ENCODE measurements at places on chromosomes 3 and 15.
A peak's percentile ranks its signal among the peaks of the same experiment; 100 is the strongest.

DNA sequence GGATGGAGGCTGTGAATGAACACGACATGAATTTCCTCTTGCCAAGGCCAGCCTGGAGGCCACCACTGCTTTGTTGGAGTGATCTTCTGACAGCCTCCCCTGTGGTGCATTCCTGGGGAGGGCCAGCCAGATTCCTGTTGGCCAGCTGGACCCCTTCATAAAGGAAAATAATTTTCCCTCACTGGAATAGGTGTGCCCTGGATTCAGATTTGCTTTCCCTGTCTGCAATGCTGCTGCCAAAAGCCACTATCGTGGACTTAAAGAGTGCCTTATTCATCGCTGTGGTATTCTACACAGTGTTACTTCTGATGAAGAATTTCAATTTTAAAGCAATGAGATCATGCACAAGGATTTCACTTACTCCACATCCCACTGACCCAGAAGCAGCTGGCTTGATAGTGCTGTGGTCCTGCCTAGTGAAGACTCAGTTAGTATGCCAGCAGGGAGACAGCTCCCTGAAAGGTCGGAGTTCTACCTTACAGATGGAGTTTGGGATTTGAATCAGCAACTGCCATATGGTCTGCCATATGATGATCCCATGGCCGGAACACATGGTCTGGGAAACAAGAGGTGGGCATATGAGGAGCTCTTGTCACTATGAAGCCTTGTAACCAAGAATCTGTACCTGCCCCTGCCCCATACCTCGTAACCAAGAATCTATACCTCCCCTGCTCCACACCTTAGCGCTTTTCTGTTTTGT is 145.2 kb downstream of the KLF13 start:
- no peak for DNase-seq

DNA sequence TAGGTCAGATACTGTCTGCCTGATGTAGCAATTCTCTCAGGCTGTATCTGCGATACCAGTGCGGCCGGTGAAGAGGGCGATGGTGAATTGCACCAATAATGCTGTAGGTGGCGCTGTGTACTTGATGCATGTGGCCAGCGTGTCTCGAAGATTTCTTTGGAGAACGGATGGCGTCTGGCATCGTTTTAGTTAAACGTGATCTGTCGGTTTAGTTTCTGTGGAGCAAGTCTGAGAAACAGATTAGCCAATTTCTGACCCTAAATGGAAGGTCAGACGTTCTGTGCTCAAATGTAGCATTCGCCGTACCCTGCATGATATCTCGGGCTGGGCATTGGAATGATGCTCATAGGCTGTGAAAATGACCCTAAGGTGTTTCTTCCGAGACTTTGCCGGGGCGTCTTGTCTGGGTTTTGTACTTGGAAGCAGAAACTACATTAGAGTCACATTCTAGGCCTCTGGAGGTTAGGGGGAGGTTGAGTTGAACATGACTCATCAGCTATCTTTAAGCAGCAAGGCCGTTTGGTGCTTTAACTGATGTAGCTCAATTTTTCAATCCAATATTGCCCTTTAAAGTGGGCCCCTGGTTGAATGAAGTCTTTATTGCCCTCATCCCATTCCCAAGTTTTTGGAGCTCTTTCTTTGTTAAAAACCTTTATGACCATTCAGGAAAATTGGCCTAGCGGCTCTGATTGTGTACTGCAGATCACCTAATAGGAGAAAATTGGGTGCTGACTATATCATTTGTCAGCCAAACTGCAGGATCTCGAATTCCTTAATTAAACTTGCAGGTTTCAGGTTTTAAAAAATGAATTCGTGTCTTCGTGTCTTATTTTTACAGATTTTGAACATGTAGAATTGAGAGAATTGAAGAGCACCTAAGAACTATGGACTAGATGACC is 80.0 kb downstream of the SQOR start:
- peak; percentile 47 for DNase-seq

DNA sequence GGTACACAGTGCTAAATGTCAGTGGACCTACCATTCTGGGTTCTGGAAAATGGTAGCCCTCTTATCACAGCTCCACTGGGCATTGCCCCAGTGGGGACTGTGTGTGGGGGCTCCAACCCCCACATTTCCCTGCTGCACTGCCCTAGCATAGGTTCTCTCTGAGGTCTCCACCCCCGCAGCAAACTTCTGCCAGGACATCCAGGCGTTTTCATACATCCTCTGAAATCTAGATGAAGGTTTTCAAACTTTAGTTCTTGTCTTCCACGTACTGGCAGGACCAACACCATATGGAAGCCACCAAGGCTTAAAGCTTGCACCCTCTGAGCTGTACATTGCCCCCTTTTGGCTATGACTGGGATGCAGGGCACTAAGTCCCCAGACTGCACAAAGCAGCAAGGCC is 788.2 kb upstream of the ALCAM start:
- DNase-seq, result no peak

- no peak for DNase-seq
Observed at GRCh38 chr3:52149021-52149420, 5.2 kb downstream of the POC1A start.

GRCh38 chr3:119357190-119357589 is 63.0 kb downstream of the ARHGAP31 start:
- no peak for DNase-seq

- no peak for DNase-seq
Observed at GRCh38 chr15:74664028-74664616, 31.7 kb downstream of the EDC3 start.

DNA sequence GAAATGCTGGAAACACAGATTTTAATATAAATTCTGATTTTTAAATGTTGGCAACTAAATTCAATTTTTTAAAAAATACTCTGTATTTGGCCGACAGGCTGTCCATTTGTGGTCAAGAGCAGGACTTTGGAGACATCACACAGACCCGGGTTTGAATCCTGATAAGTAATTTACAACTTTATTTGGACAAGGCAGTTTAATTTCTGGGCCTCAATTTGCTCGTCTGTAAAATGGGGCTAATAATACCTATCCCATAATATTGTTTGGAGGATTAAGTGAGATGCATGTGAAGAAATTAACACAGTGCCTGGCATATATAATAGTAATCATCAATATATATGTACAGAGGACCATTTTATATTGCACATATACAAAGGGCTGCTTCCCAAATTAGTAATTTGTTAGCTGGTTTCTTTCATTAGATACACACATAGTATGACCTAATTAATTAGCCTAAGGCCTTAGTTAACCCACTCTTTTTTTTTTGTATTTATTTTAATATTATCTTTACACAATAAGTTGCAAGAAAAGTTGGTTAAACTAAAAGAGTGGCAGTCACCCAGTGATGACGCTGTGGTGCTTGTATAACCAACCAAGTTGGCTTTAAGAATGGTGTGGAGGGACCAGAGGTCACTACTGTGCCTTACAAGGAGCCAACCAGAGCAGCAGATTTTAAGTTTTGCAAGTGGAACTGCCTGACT is 665 bp downstream of the PIGB start:
- no peak for DNase-seq

- no peak for DNase-seq
Observed at GRCh38 chr3:120931593-120931992, 23.6 kb downstream of the STXBP5L start.

- no peak for DNase-seq
Observed at GRCh38 chr15:76982756-76983155, 12.2 kb upstream of the PSTPIP1 start.

- no peak for DNase-seq
Observed at GRCh38 chr15:64544450-64544849, 84.1 kb downstream of the ZNF609 start.

DNA sequence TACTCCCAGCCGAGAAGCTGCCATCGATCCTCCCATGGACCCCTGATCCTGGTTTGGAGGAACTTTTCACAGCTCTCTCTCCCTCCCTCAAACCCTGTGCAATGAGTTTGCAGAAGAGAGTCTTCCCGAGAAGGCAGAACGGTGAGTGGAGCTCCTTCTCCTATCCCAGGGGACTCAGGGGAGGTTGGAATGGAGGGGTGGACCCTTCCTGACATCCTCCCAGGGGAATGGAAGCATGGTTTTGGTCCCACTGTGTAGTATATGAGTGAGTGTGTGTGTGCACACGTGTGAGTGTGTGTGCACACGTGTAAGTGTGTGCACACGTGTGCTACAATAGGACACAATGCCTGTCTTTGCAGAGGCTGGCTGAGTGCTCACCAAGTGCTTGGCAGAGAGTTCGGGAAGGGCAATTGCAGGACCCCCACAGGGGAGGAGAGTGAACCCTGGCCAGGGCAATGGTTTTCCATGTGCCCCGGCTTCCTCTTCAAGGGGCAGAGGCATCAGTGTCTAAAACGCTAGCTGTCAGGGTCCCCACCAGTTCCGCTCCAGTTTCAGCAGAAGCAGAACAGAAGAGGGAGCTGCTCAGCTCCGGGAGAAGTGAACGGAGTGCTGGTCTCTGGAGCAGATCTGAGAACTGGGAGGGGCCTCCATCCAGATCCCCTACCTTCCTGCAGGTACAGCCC is 13.8 kb upstream of the IL16 start:
- DNase-seq, result no peak

DNA sequence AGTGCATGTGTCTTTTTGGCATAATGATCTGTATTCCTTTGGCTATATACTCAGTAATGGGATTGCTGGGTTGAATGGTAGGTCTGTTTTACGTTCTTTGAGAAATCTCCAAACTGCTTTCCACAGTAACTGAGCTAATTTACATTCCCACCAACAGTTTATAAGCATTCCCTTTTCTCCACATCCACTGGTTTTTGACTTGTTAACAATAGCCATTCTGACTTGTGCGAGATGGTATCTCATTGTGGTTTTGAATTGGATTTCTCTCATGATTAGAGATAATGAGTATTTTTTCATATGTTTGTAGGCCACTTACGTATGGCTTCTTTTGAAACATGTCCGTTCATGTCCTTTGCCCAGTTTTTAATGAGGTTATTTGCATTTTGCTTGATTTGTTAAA is 117.7 kb downstream of the CHCHD4 start:
- no peak for DNase-seq

- DNase-seq, result no peak
Observed at GRCh38 chr3:61985020-61985419, 388.3 kb downstream of the FEZF2 start.

- DNase-seq, result no peak
Observed at GRCh38 chr3:125055331-125055912, 375 bp downstream of the HEG1 start.

GRCh38 chr3:171251835-171252234 is 208.4 kb downstream of the TNIK start:
- no peak for DNase-seq

DNA sequence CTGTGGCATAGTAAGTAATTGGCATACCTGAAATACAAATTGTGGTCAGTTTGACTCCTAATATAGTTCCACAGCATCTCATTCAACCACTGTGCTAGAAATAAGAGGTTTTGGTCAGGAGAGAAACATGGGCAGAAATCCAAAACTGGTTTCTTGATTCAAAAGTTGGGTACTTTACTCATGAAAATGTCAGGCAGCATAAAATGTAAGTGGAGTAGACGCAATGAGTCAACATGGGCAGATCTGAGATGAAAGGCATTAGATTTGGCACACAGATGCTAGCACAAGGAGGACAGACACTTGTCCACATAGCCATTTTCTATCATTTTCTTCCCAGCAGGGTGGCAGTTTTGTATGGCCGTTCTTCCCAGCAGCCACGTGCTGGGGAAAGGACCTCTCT is 255.8 kb upstream of the CDIN1 start:
- no peak for DNase-seq

- DNase-seq, result no peak
Observed at GRCh38 chr3:27905625-27906024, 183.5 kb upstream of the EOMES start.

DNA sequence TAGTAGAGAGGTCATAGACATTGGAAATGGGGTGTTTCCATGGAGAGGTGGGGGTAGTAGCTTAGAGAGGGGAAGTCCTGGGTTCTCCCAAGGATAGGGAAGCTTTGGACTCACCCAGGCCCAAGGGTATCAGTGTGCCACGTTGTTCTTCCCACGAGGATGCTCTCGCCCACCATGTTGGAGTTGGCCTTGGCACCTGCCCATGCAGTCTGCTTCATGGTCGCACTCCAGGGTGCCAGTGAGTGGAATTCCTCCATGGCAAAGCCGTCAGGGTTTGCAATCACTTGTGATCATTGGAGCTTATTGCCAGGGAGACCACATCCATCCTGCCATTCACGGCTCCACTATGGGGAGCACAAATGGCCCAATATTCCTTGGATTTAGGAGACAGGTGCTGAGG is 60.6 kb downstream of the GRIP2 start:
- DNase-seq, result no peak

DNA sequence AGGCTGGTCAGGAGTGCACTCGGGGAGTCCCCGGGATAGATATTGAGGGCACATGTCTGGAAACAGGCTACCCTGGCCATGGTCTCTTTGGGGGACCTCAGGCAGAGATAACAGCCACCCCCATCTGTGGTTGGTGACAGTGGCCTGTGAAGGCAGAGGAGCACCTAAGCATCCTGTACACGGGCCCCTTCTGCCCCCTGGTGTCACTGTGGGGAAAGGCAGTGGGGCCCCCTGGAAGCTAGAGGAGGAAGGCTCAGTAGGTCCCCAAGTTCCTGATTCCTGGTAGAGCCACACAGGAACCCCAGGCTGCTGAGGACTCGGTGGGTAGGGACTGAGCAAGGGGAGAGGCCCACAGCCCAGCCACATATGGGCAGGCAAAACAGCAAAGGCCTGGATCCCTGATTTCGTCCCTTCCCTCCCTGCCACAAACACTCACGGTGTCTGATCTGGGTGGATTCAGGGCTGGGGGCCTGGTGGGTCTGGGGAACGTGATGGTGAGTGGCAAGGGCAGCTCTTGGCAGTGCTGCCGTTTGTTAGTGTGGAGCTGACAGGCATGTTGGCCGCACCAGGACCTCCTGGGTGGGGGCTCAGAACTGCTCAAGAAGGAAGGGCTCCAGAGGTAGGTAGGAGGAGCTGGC is 14.1 kb upstream of the CXCR6 start:
- peak; percentile 23 for DNase-seq

DNA sequence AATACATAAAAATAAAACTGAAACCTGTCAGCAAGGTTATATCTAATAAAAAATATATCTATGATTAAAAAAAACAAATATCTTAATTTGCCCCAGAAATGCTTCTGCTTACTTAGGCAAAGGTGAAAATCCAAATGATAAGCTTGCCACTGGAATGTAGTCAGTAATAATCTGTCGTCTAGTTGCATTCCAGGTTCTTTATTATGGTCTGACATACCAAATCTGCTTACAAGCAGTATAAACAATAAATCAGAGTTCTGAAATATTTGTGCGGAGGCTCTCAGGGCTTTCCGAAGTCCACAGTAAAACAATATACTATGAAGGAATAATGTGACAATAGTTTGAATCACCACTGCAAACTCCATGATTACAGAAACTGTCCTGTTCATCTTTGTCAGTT is 1133.5 kb downstream of the ROBO1 start:
- DNase-seq, result no peak

DNA sequence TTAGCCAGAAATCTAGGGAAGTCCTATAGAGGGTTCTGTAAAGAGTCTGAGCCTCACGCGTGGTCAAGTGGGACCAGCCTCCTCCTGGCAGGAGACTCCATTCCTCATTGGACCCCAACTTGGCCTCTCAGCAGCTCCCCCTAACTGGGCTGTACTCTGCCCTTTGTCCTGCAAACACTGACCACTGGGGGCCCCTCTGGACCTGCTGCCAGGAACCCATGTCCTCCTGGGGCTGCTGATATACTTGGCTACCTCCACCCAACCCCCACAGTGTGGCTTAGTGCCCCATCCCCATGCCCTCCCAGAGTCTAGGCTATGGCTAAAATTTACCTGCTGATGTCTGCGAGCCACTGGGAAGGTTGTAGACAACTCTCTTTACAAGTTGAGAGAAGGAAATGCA is 62.7 kb downstream of the UBP1 start:
- DNase-seq, result no peak
